GM04503 (cell line): ENCODE measurements at places on chromosomes 3 and 15.

- no peak for DNase-seq
Measured at GRCh38 chr3:20160230-20160629, 25.8 kb downstream of the SGO1 start.

- no peak for DNase-seq
Measured at GRCh38 chr3:169771497-169772304, 1.5 kb upstream of the MYNN start.

DNA sequence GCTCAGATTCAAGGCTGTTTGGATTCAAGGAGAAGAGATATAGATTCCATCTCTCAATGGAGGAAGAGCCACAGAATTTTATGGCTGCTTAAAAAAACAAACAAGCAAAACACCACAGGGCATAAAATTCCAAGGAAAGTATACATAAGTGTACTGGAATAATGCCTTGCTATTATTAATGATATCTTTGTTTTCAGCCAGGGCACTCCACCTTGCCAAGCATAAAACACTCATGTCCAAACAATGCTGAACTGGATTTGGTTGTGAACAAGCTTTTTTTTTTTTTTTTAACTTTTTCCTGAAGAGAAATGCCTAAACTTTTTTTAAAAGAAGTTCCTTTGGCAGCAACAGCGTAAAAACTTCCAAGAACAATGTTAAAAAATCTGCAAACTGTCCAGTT is 4.8 kb upstream of the CLSTN2 start:
- no peak for DNase-seq

GRCh38 chr15:57597431-57597830 is 5.7 kb downstream of the MYZAP start:
- DNase-seq: no peak

GRCh38 chr3:125433091-125433534 is 58.0 kb upstream of the ZNF148 start:
- DNase-seq: no peak

GRCh38 chr3:106720510-106720909 is 656.7 kb upstream of the CCDC54 start:
- no peak for DNase-seq
